Activated CD4-positive, alpha-beta T cell treated with anti-CD3 and anti-CD28 coated beads, Interleukin-2, amount 10 ng/mL, durations not matched to agents 7 days and 5 days (primary cell): ENCODE measurements at places on chromosomes 1 and 21. TPM values are rescaled to one million over a fixed set of nuclear protein-coding genes. Genes with fewer than 3 reads are reported as not detected.
A peak's percentile ranks its signal among the peaks of the same experiment; 100 is the strongest.

The SELENBP1 gene
- total RNA-seq: not detected

The ANKRD35 gene
- 0.40 TPM for total RNA-seq

The ADAMTS1 gene
- total RNA-seq: 2.4 TPM

The ITLN2 gene
- not detected for total RNA-seq

The LRRC8C gene
- 55.2 TPM for total RNA-seq

The NES gene
- not detected for total RNA-seq

The KDM5B gene
- 32.0 TPM for total RNA-seq

DNA sequence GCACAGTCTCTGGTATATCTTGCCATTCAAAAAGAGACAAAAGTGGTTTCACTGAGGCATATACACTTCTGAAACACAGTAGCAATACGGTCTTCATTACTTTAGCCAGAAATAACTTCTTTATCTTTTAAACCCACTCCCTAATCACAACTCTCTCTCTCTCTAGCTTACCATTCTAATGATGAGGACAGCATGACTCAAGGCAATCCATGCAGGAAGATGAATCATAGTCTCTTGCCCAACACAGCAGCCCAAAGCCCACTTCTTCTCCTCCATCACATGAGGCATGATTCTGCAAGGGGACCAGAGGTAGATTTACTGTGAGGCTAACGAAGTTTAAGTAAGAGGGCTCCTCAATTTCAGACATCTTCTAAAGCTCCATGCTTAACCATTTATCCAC is 285.0 kb upstream of the NR5A2 start:
- no peak overlapping the region for H3K4me3 ChIP-seq
- no peak overlapping the region for H3K27ac ChIP-seq
- no peaks in the 10 kb centered on the region for H3K36me3 ChIP-seq
- H3K4me1 ChIP-seq: no peaks in the 10 kb centered on the region

DNA sequence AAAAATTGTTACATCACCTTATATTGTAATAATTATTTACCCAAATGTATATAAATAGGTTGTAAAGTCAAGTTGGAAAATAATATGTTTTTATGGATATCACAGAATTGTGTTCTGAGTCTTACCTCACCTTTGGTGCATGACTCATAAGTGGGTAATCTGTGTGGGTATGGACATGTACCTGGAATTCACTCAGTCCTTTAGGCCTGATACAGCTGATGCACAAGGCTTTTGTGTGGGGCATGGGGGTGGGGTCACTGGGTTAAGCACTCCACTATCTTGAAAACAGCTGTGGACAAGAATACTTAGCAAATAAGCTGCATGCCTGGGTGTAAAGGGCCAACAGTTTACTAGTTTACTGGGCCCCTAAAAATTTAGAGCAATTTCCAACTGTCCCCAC is 34.4 kb downstream of the INKA2 start:
- no peaks in the 10 kb centered on the region for H3K27me3 ChIP-seq
- H3K36me3 ChIP-seq: peaks cover 74% of the 10 kb centered on the region
- H3K4me1 ChIP-seq: peaks cover 32% of the 10 kb centered on the region

DNA sequence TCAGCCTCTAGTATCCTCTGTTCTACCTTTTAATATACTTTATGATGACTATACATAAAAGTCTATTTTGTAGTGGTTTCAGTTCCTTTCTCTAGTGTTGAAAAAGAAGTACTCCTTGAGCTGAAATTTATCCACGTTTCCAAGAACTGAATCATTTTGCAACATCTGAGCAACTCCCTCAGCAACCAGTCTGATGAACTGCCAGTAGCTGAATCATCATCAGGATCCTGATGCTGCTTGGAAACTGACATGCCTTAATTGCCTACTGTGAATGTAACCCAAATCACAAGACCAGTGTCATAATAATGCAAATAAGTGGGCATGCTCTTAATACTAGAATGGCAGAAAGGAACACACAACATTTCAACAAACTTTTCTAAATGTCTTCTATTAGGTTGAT is 103.3 kb downstream of the CYYR1 start:
- no peaks in the 10 kb centered on the region for H3K36me3 ChIP-seq
- H3K27me3 ChIP-seq: no peaks in the 10 kb centered on the region
- DNase-seq: no peak
- no peak overlapping the region for H3K27ac ChIP-seq
- H3K4me1 ChIP-seq: peaks cover 7% of the 10 kb centered on the region

DNA sequence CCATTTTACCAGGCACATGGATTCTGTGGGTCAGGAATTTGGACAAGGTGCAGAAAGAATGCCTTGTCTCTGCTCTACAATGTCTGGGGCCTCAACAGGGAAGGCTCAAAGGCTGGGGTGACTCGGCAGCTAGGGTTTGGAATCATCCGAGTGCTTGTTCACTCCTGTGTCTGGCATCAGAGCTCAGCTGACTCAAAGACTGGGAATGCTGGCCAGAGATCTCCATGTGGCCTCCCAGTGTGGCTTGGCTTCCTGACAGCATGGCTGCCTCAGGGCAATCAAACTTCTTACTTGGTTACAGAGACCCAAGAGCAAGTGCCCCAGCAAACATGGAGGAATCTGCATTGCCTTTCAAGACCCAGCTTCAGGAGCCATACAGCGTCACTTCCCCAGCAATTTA is 110.5 kb downstream of the TOMM20 start:
- H3K4me3 ChIP-seq: no peak overlapping the region
- peaks cover 61% of the 10 kb centered on the region for H3K4me1 ChIP-seq
- no peaks in the 10 kb centered on the region for H3K27me3 ChIP-seq
- H3K27ac ChIP-seq: no peak overlapping the region
- DNase-seq: no peak

GRCh38 chr1:165287329-165287728 is 69.2 kb downstream of the LMX1A start:
- H3K4me3 ChIP-seq: no peak overlapping the region
- H3K36me3 ChIP-seq: no peaks in the 10 kb centered on the region
- H3K4me1 ChIP-seq: no peaks in the 10 kb centered on the region
- H3K27ac ChIP-seq: no peak overlapping the region

DNA sequence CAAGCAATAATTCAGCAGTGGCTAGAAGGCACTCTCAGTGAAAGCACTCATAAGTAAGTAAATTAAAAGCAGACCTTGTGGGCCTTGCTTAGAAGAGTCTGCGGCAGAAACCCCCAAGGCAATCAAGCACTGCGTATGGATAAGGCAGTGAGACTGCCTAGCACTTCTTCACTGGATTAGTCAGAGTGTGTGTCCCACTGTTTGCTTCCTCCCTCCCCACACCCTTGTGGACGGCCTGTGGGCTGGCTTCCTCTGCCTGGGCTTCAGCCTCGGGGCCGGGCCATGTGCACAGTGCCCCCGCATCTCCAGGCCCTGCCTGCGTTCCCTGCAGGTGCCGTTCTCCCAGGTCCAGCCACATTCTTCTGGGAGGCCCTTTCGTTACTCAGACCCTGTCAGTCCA is 23.8 kb downstream of the AGT start:
- no peaks in the 10 kb centered on the region for H3K27me3 ChIP-seq
- H3K4me1 ChIP-seq: peaks cover 2% of the 10 kb centered on the region
- H3K36me3 ChIP-seq: peaks cover 36% of the 10 kb centered on the region
- no peak overlapping the region for H3K27ac ChIP-seq
- H3K4me3 ChIP-seq: no peak overlapping the region

GRCh38 chr1:37676281-37677142 is 15.8 kb upstream of the CDCA8 start:
- H3K4me1 ChIP-seq: peaks cover 24% of the 10 kb centered on the region
- H3K27me3 ChIP-seq: peaks cover 34% of the 10 kb centered on the region
- H3K27ac ChIP-seq: no peak overlapping the region
- DNase-seq: no peak
- H3K4me3 ChIP-seq: no peak overlapping the region

DNA sequence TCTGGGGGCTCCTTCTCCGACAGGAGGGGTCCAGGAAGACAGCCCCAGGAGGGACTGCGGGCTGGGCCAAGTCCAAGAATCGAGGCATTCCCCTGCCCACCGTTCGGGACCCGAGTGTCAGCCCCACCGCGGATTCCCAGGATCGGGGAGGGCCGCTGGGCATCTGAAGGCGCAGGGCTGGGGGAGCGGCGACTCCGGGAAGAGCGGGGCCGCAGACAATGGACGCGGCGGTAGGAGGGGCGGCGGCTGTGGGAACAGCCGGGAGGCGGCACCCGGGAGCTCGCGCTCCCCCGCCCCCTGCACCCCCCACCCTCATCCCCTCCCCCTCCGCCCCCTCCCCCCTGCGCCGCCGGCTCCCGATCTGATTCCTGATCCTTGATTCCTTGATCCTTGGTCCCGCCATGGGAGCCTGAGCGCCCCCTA is at the start of gene VANGL2:
VANGL2 (plus strand) TSS at position 342 of the 423 bp plus-strand sequence. CDS start 15,274 bp downstream, outside the sequence.
- H3K27me3 ChIP-seq: peaks cover 35% of the 10 kb centered on the region
- peak; percentile 21 for DNase-seq
- no peak within 1 kb of the TSS for H3K4me3 ChIP-seq
- H3K4me1 ChIP-seq: peaks cover 2% of the 10 kb centered on the region
- no peak within 1 kb of the TSS for H3K27ac ChIP-seq

DNA sequence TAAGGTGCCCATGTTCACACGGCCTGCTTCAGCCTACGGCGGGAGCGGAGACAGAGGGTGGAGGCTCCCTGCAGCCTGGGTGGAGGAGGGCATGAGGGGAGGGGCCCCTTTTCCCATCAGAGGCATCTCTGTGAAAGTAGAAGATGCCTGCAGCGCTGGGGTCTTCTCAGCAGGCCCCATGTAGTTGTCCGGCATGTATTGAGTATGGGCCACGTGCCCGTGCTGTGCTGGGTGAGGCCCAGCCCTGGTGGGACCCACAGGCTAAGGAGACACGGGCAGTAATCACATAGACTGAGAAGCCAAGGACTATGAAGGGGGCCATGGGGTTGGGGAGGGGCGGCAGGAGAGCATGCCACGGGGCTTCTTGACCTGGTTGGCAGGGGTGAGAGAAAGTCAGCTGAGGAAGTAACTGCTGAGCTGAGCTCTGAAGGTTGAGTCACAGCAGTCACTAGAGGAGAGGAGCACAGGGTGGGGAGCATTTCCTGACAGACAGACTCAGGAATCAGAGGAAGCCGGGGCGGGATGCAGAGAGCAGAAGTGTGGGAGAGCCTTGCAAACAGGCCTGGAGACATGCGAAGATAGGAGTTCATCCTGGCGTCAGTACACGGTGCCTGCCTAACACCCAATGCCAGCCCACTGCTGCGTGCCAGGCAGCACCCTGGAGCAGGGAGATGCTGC is 21.6 kb downstream of the PSEN2 start:
- no peak overlapping the region for H3K4me3 ChIP-seq
- H3K27me3 ChIP-seq: no peaks in the 10 kb centered on the region
- peak overlapping the region; percentile 66 for H3K27ac ChIP-seq

DNA sequence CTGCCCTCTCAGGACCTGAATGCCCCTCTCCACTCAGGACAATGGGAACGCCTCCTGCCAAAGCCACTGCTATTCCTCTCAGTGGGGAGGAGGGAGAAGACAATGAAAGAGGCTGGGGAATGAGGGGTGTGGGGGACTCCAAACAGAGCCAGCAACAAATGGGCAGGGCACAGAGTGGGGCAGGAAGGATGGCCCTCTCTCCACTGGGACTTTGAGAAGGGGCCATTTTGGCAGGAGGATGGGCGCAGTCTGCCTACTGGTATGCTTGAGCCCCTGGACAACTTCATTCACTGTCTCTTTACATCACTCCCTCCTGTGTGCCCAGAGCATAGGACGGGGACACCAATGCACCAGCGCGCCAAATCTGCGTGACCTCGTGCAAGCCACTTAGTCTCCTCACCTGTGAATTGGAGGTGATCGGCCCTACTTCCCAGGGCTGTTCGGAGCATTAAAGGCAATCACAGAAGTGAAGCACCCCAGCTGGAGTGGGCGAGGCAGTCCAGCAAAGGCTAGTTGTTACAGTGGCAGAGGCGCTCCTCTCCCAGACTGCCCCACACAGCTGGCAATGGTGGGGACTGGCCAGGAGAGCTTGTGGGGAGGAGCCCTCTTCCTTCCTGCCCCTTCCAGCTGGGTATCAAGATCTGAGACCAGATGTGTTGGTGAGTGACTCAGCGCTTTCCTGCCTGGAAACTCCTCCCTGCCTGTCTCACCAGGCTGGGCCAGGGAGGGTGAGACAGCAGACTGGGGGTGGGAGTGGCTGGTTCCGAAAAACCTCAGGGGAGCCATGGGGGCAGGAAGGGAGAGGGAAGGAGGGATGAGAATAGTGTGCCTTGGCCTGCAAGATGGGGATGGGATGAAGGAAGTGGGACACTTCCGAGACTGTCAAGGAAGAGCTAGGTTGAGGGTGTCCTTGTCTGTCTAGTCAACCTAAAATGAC is 22.4 kb upstream of the SYNC start:
- H3K27me3 ChIP-seq: peaks cover 9% of the 10 kb centered on the region
- peak overlapping the region; percentile 81 for H3K27ac ChIP-seq
- peak; percentile 28 for DNase-seq
- H3K36me3 ChIP-seq: no peaks in the 10 kb centered on the region
- H3K4me3 ChIP-seq: no peak overlapping the region
